A549 treated with ZK216348 at 1 μM for 4 hours (cell line): ENCODE measurements at places on chromosomes 3 and 15. TPM values are rescaled to one million over a fixed set of nuclear protein-coding genes. Genes with fewer than 3 reads are reported as not detected.

The PRRT3 gene
- total RNA-seq, result 0.66 to 1.8 TPM (median 1.5 TPM) in 5 replicates

The GP5 gene
- not detected in 5 replicates for total RNA-seq

The SCAPER gene
- 3.0 to 4.5 TPM (median 3.6 TPM) in 5 replicates for total RNA-seq

The TAGLN3 gene
- total RNA-seq, result not detected in 5 replicates

The FAM81A gene
- 10.6 to 14.8 TPM (median 12.0 TPM) in 5 replicates for total RNA-seq

The ATP13A5 gene
- not detected in 5 replicates for total RNA-seq

The CMTM8 gene
- 7.7 to 13.8 TPM (median 12.9 TPM) in 5 replicates for total RNA-seq

The NEK10 gene
- total RNA-seq, result 0.51 to 1.2 TPM (median 0.89 TPM) in 5 replicates

The MYLK gene
- total RNA-seq, result 14.2 to 20.7 TPM (median 15.1 TPM) in 5 replicates

The LYZL4 gene
- total RNA-seq, result not detected in 5 replicates

The SLC9A9 gene
- total RNA-seq, result 0.11 to 0.39 TPM (median 0.27 TPM) in 4 of 5 replicates, not detected in the other

The ST8SIA2 gene
- total RNA-seq, result 0.25 to 1.3 TPM (median 0.53 TPM) in 5 replicates

The ABHD14A gene
- 8.0 to 15.6 TPM (median 14.1 TPM) in 5 replicates for total RNA-seq

The WDR48 gene
- 16.0 to 24.9 TPM (median 24.2 TPM) in 5 replicates for total RNA-seq

The TGM5 gene
- total RNA-seq, result not detected in 5 replicates
